Thyroid gland (tissue), 4 donors: ENCODE measurements at places on chromosomes 12 and 14.

GRCh38 chr14:88500611-88501010, 54.2 kb downstream of the PTPN21 start:
- H3K4me3 ChIP-seq, result no peak overlapping the region
- H3K4me1 ChIP-seq, result no peaks in the 10 kb centered on the region
- no peak for DNase-seq
- H3K27ac ChIP-seq, result no peak overlapping the region
- peaks cover 23% of the 10 kb centered on the region for H3K36me3 ChIP-seq

GRCh38 chr14:22542360-22542759, 46.7 kb downstream of the DAD1 start:
- H3K27me3 ChIP-seq, result no peaks in the 10 kb centered on the region
- peaks cover 5% of the 10 kb centered on the region for H3K4me1 ChIP-seq
- DNase-seq, result no peak
- no peaks in the 10 kb centered on the region for H3K36me3 ChIP-seq
- no peak overlapping the region for H3K4me3 ChIP-seq

DNA sequence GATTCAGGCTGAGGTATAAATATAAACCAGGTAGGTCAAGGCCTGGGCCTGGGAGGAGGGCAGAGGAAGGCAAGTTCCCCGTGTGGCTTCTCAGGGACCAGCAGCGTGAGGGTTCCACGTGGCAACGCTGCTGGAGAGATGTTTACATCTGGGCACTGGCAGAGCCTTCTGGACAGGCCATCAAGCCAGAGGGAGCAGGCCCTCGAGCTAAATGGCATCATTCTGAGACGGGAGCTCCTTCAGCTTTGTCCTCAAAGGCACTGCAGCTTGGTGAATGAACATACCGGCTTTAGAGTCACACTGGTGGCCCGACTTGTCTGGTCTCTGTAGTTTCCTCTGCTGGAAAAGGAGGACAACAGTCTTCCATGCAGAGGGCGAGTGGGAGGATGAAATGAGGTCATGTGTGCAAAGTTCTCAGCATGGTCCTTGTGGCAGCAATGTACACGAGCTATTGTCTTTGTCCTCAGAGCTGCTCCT, 231.3 kb downstream of the ZFP36L1 start:
- no peak for DNase-seq
- H3K27ac ChIP-seq, result peak overlapping the region; percentile 94
- no peaks in the 10 kb centered on the region for H3K27me3 ChIP-seq
- no peaks in the 10 kb centered on the region for H3K36me3 ChIP-seq
- no peak overlapping the region for H3K4me3 ChIP-seq
- peaks cover 47% of the 10 kb centered on the region for H3K4me1 ChIP-seq

- H3K4me3 ChIP-seq, result no peak overlapping the region
- H3K27ac ChIP-seq, result no peak overlapping the region
- peaks cover 5% of the 10 kb centered on the region for H3K4me1 ChIP-seq
- no peaks in the 10 kb centered on the region for H3K36me3 ChIP-seq
- DNase-seq, result no peak
Observed at GRCh38 chr12:82695531-82695930, 8.8 kb downstream of the TMTC2 start.

DNA sequence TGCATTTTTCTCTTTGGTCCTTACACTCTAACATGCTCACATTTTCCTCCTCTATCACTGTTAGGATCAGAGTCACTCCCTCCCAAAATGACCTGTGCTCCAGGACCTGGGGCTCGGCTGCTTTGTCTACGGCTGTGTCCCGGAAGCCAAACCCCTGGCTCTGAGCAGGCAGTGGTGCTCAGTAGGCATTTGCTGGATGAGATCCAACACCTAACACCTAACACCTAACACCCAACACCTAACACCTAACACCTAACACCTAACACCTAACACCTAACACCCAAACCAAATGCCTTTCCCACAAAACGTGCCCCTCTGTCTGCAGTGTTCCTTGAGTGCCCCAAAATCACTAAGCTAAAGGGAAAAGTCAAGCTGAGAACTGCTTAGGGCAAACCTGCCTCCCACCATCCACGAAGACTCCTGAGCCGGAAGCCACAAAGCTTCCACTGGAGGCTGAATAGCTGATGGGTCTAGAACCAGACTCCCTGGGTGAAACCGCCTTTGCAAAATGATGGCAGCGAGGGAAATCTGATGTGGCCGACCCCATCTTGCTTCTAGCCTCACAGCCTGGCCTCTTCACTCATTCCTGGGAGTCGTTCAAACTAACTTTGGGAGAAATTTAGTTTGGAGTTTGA, 29.2 kb downstream of the HSP90AA1 start:
- no peaks in the 10 kb centered on the region for H3K4me1 ChIP-seq
- H3K4me3 ChIP-seq, result no peak overlapping the region
- no peaks in the 10 kb centered on the region for H3K27me3 ChIP-seq
- no peak for DNase-seq
- H3K36me3 ChIP-seq, result peaks cover 2% of the 10 kb centered on the region

DNA sequence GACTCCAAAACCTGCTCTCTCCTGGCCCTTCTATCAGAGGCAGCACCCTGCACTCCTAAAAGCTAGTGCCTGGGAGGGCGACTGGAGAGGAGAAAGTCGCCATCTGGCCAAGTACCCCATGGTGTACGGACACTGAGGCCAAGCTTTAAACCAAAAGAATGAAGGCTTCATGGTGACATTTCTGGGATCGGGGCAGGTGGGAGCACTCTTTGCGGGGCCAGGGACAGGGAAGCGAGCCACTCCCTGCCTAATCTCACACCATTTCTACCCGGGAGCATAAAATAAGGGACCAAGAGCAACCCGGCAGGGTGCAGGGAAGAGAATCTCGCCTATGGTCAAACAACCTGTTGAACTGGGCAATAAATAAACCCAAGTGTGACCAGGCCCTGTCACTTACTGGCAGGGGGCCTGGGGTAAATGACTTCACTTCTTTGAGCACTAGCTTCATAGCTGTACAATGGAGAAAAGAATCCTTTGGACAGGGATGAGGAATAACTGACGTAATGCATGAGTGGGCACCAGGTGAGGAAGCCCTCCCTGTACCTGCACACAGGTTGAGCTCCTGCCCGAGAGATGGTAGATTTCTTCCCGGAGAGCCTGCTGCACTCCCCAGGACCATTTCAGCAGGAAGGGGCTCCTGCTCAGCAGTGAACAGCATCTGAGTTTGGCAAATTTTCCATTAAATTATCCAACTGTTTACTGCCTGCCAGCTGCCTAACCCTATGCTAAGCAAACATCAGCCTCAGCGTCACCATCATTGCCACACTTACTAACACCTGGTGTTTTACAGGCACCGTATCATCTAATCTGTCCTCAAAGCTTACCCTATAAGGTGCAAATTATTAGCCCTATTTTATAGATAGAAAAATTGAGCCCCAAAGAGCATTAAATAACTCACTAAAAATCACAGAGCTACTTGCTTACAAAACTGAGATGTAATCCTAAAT, 2.0 kb downstream of the SERPINA1 start:
- peaks cover 37% of the 10 kb centered on the region for H3K4me1 ChIP-seq
- H3K27ac ChIP-seq, result no peak overlapping the region
- no peaks in the 10 kb centered on the region for H3K36me3 ChIP-seq
- no peak overlapping the region for H3K4me3 ChIP-seq

DNA sequence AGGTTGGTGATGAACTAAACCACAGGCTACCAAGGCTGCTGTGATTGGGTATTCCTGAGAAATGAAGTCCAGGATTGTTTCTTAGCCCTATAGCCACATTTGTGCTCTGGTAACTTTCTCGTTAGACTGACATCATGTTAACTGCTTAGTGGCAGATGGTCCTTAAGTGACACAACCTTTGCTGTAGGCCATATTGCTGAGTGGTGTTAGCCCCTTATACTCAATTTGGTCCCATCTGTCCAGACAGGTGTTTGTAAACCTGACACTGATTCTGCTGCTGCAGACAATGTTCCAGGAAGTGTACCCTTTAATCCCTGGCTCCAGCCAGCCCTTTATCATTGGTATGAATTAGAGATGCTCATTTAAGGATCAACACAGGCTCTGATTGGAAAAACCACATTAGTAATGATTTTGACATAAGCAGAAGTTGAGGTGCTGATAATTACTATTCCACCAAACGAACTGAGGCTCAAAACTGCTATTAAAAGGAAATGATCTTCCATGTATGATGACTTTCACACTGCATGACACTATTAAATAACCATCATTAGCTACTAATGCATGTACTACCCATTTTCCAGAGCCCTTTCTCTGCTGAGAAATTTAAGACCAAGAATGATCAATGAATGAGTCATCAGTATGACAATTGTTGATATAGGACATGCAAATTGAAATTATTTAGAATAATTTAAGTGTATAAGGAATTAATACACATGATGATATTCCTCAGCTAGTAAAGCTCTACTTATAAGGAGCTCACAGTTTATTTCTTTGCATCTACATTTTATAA, 3.6 kb upstream of the SSTR1 start:
- H3K4me3 ChIP-seq, result no peak overlapping the region
- H3K36me3 ChIP-seq, result no peaks in the 10 kb centered on the region
- no peaks in the 10 kb centered on the region for H3K27me3 ChIP-seq
- H3K27ac ChIP-seq, result no peak overlapping the region

DNA sequence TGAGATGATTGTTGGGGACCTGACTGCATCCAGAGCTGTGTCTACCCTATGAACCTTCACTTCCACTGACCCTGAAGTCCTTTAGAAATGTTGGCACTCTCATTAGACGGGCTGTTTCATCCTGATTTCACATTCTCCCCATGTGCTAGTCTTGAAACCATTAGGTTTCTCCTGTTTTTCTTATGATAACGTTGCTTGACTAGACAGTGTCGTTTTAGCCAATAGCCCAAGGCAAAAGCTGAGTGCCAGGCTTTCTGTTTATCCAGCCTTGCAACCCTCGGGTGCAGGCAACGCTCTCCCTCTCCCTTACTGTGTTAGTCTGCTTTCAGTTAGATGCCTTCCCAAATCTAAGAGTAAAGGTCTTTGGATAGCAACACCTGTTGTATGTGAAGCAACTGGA, 30.1 kb downstream of the DACT1 start:
- H3K4me3 ChIP-seq, result no peak overlapping the region
- DNase-seq, result no peak
- no peak overlapping the region for H3K27ac ChIP-seq
- no peaks in the 10 kb centered on the region for H3K36me3 ChIP-seq
- H3K27me3 ChIP-seq, result no peaks in the 10 kb centered on the region
- peaks cover 6% of the 10 kb centered on the region for H3K4me1 ChIP-seq

GRCh38 chr12:89523393-89523792, 1.2 kb downstream of the GALNT4 start:
- no peak overlapping the region for H3K4me3 ChIP-seq
- H3K4me1 ChIP-seq, result peaks cover 16% of the 10 kb centered on the region
- no peaks in the 10 kb centered on the region for H3K36me3 ChIP-seq
- H3K27ac ChIP-seq, result no peak overlapping the region

DNA sequence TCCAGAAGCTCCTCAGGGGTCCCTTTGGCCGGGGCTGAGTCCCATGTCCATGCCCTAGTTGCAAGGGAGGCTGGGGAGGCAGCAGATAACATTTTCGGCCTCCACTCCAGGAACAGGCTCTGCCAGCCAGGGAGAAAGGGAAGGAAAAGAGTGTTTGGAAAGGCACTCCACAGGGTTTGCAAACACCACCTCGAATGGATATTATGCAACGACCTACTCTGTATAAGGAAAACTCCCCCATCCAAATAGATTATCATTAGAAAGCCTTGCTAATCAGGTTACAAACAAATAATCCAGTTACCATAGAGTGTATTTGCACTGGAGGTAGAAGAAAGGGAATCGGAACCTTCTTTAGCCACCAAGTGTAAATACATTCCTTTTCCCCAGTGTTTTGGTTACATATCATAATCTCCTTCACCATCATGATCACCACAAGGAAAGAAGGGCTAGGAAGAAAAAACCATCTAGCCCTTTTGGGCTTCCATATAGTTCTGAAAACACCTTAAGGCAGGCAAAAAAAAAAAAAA, 40.4 kb downstream of the TMCC3 start:
- H3K4me1 ChIP-seq, result peaks cover 10% of the 10 kb centered on the region
- DNase-seq, result no peak
- H3K36me3 ChIP-seq, result no peaks in the 10 kb centered on the region
- H3K27me3 ChIP-seq, result no peaks in the 10 kb centered on the region
- no peak overlapping the region for H3K4me3 ChIP-seq

DNA sequence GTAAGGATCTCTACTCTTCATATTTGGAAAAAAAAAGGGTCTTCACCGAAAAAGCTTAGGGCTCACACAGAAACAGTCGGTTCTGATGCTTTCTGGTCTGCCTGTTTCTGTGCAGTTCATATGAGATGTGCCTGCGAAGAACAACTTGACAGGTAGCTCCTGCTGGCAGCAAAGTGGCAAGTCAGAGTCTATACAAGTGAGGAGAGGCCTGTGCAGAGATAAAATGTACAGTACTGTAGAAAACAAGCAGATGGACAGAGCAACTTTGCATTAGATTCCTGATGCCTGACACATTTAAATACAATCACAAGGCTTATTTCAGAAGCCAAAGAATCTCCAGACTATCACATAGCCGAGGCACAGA, 936.0 kb downstream of the DIO2 start:
- H3K27ac ChIP-seq, result no peak overlapping the region
- DNase-seq, result no peak
- H3K4me3 ChIP-seq, result no peak overlapping the region
- H3K36me3 ChIP-seq, result no peaks in the 10 kb centered on the region
- H3K27me3 ChIP-seq, result no peaks in the 10 kb centered on the region
- no peaks in the 10 kb centered on the region for H3K4me1 ChIP-seq

DNA sequence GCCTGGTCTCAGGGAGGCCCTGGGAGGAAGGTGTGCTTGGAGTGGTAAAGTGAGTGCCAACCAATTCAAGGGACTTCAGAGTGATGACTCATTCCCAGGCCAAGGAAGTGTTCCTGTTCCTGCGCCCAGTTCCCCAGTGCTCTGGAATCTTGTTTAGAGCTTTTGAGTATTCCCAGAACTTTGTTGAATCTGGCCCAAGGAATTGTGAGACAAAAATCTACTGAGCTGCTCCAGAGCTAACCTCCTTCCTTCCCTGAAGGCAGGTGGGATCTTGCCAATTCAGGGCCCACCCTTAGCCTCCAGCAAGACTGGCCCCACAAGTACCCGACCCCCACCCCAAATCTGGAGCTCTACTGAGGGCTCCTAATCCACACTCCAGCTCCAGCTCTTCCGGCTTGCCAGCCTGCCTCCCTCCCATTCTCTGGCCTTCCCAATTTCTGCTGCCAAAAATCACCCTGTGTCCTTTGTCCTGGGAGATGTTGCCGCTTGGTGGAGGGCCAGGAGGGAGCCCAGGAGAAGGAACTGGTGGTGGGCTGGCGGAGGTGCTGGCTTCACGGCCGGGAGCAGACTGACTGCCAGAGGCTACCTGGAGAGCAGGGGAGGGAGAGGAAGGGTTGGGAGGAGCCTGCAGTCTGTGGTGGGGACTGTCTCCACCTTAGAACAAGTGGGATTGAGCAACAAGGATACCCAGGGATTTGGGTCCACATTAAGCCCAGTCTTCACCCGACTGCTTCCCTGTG, 2.0 kb upstream of the ATN1 start:
- peak; percentile 81 for DNase-seq
- H3K4me1 ChIP-seq, result peaks cover 46% of the 10 kb centered on the region
- peak overlapping the region; percentile 93 for H3K27ac ChIP-seq
- H3K4me3 ChIP-seq, result peak overlapping the region; percentile 8

DNA sequence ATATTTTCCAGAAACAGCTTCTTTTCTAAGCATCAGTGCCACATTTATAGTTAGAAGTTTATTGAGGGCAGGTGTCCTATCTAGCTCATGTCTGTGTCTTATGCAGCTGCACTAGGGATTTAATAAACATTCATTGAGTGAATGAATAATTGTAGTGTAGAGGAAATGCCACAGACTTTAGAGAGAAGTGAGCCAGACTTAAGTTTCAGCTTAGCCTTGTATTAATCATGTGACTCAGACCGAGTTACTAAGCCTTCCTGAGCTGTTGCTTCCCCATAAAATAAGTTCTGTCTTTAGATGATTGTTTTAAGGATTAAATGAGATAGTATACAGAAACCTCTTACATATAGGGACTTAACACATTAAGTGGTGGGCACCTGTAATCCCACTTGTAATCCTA, 236.1 kb upstream of the DDHD1 start:
- no peak for DNase-seq
- no peaks in the 10 kb centered on the region for H3K36me3 ChIP-seq
- H3K4me3 ChIP-seq, result no peak overlapping the region
- H3K27ac ChIP-seq, result no peak overlapping the region
- H3K4me1 ChIP-seq, result peaks cover under 1% of the 10 kb centered on the region
